ENCODE measurements at places on chromosomes 11 and 22. TPM values are rescaled to one million over a fixed set of nuclear protein-coding genes. Genes with fewer than 3 reads are reported as not detected.

The TESMIN gene
- 6.2 TPM for total RNA-seq

The CEP164 gene
- total RNA-seq: 21.0 TPM

The OR52N1 gene
- not detected for total RNA-seq

The TYR gene
- not detected for total RNA-seq

The ANO1 gene
- total RNA-seq: 4.0 TPM

The ANO5 gene
- total RNA-seq: 1.9 TPM

The SLC22A8 gene
- not detected for total RNA-seq

The APOA4 gene
- total RNA-seq: not detected

The IL18 gene
- total RNA-seq: 87.3 TPM

The VSIG10L2 gene
- not detected for total RNA-seq

The CXCR5 gene
- 0.03 TPM for total RNA-seq

The NLRP6 gene
- not detected for total RNA-seq

The KDELR3 gene
- total RNA-seq: 19.3 TPM

The DEFB131B gene
- total RNA-seq: not detected

The TRIM66 gene
- total RNA-seq: 2.2 TPM

The MRGPRE gene
- total RNA-seq: 0.11 TPM

The FIBIN gene
- not detected for total RNA-seq

The TENM4 gene
- 0.19 TPM for total RNA-seq

The OR8D1 gene
- not detected for total RNA-seq

The FGF19 gene
- total RNA-seq: 0.09 TPM

The UCP2 gene
- 83.0 TPM for total RNA-seq

The LRRC56 gene
- 0.95 TPM for total RNA-seq

The CHRNA10 gene
- 0.98 TPM for total RNA-seq

The PLAAT5 gene
- not detected for total RNA-seq
